ENCODE measurements at places on chromosomes 11 and 22. TPM values are rescaled to one million over a fixed set of nuclear protein-coding genes. Genes with fewer than 3 reads are reported as not detected.

OR8D2 gene
- total RNA-seq, result not detected

GGTLC2 gene
- total RNA-seq, result not detected

GGT1 gene
- total RNA-seq, result 58.7 TPM

SMC1B gene
- not detected for total RNA-seq

PDGFB gene
- total RNA-seq, result 15.8 TPM

DEUP1 gene
- total RNA-seq, result not detected

MIOX gene
- not detected for total RNA-seq

DNA sequence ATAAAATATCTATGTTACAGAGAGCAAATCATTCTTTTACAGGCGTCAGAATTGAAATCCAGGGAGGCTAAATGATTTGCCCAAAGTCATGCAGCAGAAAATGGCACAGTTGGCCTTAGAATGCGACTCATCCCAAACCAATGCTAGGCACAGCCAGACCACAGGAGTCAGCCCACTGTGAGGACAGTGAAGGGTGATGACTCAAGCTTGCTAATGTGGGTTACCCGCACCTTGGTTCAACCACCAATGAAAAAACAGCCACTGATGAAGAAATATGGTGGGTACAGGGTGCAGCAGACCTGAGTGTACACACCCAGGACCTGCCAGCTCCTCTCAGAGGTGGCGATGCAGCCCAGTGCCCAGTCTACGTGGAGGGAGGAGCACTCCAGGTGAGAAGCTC is 89.7 kb downstream of the ZC3H12C start:
- no peak overlapping the region for H3K27ac ChIP-seq
- no peaks in the 10 kb centered on the region for H3K36me3 ChIP-seq
- peaks cover 22% of the 10 kb centered on the region for H3K4me1 ChIP-seq
- H3K4me3 ChIP-seq, result no peak overlapping the region
- H3K27me3 ChIP-seq, result no peaks in the 10 kb centered on the region
- no peak for DNase-seq

GRCh38 chr22:25366408-25366807 is 147.0 kb downstream of the CRYBB2 start:
- H3K27me3 ChIP-seq, result no peaks in the 10 kb centered on the region
- H3K36me3 ChIP-seq, result no peaks in the 10 kb centered on the region
- no peak for DNase-seq
- H3K4me1 ChIP-seq, result peaks cover 6% of the 10 kb centered on the region
- H3K4me3 ChIP-seq, result no peak overlapping the region

- H3K27me3 ChIP-seq, result no peaks in the 10 kb centered on the region
- H3K27ac ChIP-seq, result no peak overlapping the region
- H3K4me3 ChIP-seq, result no peak overlapping the region
- no peaks in the 10 kb centered on the region for H3K4me1 ChIP-seq
These were observed 1017.0 kb upstream of the TENM4 start for GRCh38 chr11:80457823-80458222.

- no peak overlapping the region for H3K4me3 ChIP-seq
- H3K27me3 ChIP-seq, result no peaks in the 10 kb centered on the region
- H3K4me1 ChIP-seq, result no peaks in the 10 kb centered on the region
- H3K36me3 ChIP-seq, result no peaks in the 10 kb centered on the region
- H3K27ac ChIP-seq, result no peak overlapping the region
- no peak for DNase-seq
These were observed 611.8 kb downstream of the BRD1 start for GRCh38 chr22:49215840-49216239.

DNA sequence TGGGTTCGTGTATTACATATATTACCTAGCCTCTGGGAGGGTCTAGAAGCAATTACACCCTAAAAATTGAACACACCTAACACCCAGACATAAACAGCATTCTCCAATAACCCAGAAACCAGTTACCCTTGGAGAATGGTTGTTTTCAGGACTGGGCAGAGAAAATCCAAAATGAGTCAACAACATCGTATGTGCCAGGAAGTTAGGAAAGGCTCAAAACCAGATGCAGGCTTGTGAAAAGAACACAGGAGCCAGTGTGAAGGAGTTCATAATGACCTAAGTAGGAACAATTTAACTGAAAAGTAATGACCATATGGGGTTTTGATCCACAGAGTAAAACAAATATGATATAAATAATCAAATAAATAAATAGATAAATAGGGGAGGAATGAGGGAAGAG is 5.1 kb upstream of the CLPB start:
- H3K27me3 ChIP-seq, result no peaks in the 10 kb centered on the region
- H3K4me3 ChIP-seq, result no peak overlapping the region
- no peak overlapping the region for H3K27ac ChIP-seq
- no peaks in the 10 kb centered on the region for H3K36me3 ChIP-seq
- H3K4me1 ChIP-seq, result peaks cover 4% of the 10 kb centered on the region
- DNase-seq, result no peak

DNA sequence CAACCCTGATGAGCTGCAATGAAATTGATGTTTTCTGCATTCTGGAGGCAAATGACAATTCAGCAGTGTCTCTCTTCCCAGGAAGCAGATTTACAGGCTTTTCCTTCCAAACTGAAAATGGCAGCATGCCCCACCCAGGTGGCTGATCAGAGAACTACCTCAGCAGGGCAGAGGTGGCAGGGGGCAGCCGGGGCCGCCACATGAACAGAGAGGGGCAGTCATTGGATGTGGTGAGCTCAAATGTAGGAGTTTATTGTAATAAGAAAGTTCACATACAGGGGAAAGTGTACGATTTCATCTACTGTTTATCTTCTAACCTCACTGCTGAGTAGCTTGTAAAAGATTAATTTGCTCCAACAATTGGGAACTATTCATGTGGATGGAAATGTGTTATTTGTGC is 15.7 kb upstream of the PARVA start:
- H3K27me3 ChIP-seq, result no peaks in the 10 kb centered on the region
- no peak for DNase-seq
- H3K4me1 ChIP-seq, result peaks cover 72% of the 10 kb centered on the region
- no peak overlapping the region for H3K27ac ChIP-seq

DNA sequence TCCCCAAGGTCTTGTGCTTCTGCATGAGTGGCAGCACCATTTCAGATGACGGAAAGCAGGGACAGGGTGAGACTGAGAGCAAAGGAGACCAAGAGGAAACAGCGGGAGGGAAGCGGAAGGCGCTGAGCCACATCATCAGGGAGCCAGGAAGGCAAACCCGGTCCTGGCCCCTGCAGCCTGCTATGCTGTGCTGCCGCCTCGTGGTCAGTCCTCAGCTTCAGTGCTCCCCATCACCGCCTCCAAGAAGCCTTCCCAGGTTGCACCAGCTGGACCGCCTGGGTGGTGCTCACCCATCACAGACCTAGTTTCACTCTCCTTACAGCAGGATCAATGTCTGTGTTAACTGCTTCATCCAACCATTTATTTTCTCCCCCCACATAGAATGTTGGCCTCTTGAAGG is 73.0 kb upstream of the PHF21B start:
- H3K4me1 ChIP-seq, result no peaks in the 10 kb centered on the region
- no peak overlapping the region for H3K27ac ChIP-seq
- no peak overlapping the region for H3K4me3 ChIP-seq
- DNase-seq, result no peak
- H3K27me3 ChIP-seq, result no peaks in the 10 kb centered on the region

GRCh38 chr11:81497202-81497804 is 1236.4 kb downstream of the FAM181B start:
- DNase-seq, result peak; percentile 10
- H3K27me3 ChIP-seq, result no peaks in the 10 kb centered on the region
- H3K27ac ChIP-seq, result no peak overlapping the region
- no peaks in the 10 kb centered on the region for H3K4me1 ChIP-seq
- H3K4me3 ChIP-seq, result no peak overlapping the region

- H3K4me3 ChIP-seq, result no peak overlapping the region
- no peak for DNase-seq
- H3K36me3 ChIP-seq, result no peaks in the 10 kb centered on the region
- no peaks in the 10 kb centered on the region for H3K4me1 ChIP-seq
- no peaks in the 10 kb centered on the region for H3K27me3 ChIP-seq
These were observed 9.3 kb upstream of the ADORA2A start for GRCh38 chr22:24417901-24418641.

DNA sequence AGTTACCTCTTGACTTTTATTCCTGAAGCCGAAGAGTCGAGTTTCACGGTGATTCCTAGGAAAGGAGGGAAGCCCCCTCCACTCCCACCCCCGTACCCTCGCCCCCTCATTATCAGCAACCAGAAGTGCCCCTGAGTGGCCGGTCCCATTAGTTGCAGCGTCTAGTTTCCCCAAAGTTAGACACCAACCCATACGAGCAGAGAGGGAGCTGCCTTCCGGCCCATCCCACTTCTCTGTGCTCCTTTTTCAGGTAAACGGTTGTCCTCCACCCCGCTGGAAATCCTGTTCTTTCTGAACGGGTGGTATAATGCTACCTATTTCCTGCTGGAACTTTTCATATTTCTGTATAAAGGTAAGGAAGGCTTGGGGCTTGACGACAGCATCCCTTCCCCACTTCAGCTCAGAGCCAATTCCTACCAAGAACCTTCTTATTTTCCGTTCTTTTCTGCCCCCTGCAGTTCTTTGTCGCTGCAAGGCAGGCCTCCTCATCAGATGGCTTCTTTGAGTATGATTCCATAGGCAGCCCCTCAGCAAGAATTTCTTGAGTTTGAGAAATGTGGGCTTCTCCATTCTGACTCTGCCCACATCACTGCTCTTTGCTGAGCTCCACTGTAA is 701 bp downstream of the TMEM216 start:
- no peaks in the 10 kb centered on the region for H3K27me3 ChIP-seq
- H3K4me1 ChIP-seq, result peaks cover 16% of the 10 kb centered on the region
- H3K36me3 ChIP-seq, result peaks cover 8% of the 10 kb centered on the region
- no peak for DNase-seq
- H3K27ac ChIP-seq, result peak overlapping the region; percentile 82

DNA sequence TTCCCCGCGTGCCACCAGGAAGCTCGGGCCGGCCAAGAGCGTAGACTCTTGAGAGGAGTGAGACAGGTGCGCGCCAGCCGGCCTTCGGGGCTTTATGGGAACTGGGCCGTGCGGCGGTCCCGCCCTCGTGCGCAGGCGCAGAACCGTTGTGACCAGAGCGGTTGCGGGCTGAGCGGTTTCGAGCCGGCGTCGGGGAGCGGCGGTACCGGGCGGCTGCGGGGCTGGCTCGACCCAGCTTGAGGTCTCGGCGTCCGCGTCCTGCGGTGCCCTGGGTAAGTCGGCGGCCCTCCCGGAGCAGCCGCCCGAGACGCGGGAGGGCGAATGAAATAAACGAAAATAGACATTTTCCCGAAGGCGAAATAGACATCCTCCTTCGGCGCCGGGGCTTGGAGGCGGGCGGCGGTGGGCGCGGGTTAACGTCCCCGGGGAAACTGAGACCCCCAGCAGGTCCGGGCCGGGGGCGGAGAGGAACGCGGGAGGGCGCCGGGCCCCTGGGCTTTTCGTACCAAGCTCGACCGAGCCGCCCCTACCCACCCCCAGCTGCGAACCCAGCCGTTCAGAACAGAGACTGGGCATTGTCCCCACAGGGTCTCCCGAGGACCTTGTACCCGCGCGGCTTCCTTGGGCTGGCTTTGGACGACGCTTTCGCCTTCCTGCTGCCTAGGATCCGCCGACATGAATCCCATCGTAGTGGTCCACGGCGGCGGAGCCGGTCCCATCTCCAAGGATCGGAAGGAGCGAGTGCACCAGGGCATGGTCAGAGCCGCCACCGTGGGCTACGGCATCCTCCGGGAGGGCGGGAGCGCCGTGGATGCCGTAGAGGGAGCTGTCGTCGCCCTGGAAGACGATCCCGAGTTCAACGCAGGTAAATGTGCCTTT is at the start of gene ASRGL1:
Gene ASRGL1, plus strand, starts transcription at position 146 of the 879 bp plus-strand sequence. Its CDS starts 530 bp downstream, at position 676.
- no peaks in the 10 kb centered on the region for H3K27me3 ChIP-seq
- H3K27ac ChIP-seq, result peak within 1 kb of the TSS; percentile 14
- peak; percentile 94 for DNase-seq

All from body of pancreas (tissue), 4 donors.